Stimulated activated CD4-positive, alpha-beta T cell treated with anti-CD3 and anti-CD28 coated beads, TNF-alpha, amount 100 ng/mL, for 48 hours (primary cell): ENCODE measurements at places on chromosomes 3 and 15.

DNA sequence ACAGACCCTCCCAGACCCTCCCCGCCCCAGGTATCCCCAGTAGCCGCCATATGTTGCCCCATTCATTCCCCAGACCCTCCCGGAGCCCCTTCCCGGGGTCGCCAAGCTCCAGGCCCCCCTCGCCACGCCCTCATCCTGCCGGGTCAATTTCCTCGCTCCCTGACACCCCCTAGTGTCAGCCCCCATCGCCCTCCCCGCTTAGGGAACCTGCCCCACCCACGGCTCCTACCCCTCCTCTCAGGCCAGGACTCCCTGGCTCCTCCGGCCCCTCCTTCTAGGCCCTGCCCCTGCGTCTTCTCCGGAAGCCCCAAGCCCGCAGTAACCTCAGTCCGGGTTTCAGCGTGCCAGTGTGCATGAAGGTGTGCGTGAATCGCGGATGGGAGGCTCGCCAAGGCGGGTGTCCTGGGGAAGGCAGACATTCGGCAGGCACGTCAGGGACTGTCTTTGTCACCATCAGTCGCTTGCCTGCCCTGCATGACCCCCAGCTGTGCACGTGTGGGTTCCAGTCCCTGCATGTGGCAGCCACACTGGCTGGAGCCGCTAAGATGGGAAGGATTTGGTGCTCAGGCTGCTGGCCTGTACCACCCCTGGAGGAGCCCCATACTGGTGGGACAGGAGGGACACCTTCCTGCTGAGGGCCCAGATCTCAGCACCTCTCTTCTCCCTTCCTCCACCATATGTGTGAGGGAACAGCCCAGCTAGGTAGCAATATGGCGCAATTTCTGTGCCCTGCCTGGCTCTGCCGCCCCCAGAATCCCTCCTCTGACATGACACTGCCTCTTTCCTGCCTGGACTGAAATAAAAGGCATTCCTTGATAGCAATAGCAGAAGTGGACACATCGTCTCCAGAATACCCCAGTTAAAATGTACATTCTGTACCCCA lies 693 bp downstream of the DISP2 start:
- DNase-seq = no peak

- no peak for DNase-seq
Measured at GRCh38 chr3:116663161-116664110, 46.1 kb upstream of the TUSC7 start.

GRCh38 chr15:39413558-39413957 lies 167.3 kb upstream of the THBS1 start:
- DNase-seq = no peak

DNA sequence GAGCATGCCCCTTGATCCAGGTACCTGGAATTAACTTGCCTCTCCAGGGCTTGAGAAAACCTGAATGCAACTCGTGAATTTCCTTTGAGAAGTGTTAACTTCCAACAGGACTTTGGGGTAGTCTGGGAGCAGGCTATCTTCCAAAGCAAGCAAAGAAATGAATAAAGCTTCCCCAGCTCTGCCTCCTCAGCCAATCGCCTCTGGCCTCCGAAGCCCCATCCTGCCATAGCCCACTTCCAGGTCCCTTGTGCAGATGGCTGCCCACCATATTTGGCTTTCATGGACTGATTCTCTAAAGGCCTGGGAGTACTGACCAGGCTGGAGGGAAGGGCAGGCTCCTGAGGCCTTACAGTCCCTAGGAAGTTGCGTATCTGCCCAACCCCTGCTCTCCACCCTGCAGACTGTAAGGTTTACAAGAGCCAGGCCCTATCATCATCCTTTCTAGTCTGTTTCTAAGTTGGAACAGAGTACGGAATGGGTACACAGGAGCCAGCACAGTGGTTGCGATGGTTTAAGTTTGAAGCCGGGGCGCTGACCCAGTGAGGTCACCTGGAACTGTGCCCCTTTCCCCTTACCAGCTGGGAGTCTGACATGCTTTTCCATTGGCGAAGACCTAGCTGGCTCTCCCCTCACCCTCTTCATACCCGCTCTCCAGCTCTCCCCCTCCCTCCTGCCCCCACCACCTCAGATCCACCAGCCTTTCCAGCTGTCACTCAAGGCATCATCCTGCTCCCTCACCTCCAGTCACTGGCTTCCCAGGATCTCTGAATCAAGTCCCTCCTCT lies 1.1 kb upstream of the PML start:
- no peak for DNase-seq

- DNase-seq = no peak
Measured at GRCh38 chr3:197169028-197169427, 129.4 kb downstream of the DLG1 start.

GRCh38 chr3:179438841-179439240 lies 12.4 kb downstream of the GNB4 start:
- no peak for DNase-seq

- DNase-seq = no peak
Measured at GRCh38 chr3:37221407-37221806, 47.0 kb upstream of the LRRFIP2 start.

- no peak for DNase-seq
Measured at GRCh38 chr3:48851407-48851806, 3.7 kb upstream of the PRKAR2A start.

DNA sequence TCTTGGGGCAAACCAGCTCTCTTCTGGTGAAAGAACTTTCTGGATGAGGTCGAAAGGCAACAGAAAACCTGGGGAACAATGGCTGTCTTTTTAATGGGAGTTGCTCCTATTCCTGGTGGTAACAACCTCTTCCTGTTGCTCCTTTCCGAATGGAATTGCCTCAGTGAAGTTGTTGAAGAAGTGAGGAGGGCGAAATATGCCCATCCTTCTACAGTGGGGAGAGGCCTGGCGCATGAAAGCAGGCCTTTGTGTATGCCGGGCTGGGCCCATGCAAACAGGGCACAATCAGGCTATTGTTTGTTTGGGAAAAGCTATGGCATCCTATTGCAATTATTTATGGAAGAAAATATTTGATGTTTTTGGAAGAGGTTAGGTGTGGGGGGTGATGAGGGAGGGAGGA lies 166.9 kb downstream of the IGF1R start:
- DNase-seq = no peak

- DNase-seq = no peak
Measured at GRCh38 chr15:63908991-63909390, 75.2 kb upstream of the HERC1 start.

DNA sequence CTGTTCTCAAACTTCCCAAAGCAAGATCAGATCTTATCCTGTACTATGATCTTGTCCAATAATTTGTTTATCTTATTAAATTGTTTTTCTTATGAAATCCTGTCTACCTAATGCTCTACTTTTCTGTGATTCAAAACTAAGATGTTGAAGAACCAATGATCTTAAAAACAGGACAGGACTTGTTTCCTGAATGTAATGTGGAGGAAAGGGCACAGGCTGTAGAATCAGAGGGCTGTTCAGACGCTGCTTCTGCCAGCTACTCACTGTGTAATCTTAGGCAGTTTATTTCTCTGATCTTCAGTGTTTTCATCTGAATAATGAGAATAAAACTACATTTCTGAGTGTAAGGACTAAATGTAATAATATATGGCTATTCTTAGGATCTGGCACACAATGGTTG lies 20.1 kb upstream of the DMXL2 start:
- DNase-seq = no peak

DNA sequence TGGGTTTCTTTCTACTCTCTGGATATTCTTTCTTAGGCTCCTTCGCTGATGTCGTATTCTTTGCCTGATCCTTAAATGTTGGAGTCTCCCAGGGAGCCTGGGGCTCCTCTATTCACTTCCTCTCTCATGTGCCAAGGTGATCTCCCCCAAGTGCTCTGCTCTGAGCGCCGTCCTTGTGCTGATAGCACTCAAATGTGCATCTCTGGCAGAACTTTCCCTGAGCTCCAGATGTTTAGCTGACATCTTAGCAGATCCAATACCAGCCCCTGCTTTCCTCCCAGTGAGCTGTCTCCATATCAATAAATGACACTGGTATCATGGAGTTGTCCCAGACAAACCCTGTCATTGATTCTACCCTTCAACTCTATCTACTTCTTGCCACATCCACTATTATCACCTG lies 62.4 kb downstream of the NTRK3 start:
- DNase-seq = no peak

- no peak for DNase-seq
Measured at GRCh38 chr3:195811756-195812155, at the start of gene MUC4. MUC4 (minus strand) TSS chr3:195811929; CDS start chr3:195811817, 112 bp downstream.
